Heart left ventricle (tissue), 16 donors: ENCODE measurements at places on chromosomes 2 and 18.

GRCh38 chr2:1662606-1663180 lies 81.6 kb downstream of the PXDN start:
- no peak for DNase-seq

DNA sequence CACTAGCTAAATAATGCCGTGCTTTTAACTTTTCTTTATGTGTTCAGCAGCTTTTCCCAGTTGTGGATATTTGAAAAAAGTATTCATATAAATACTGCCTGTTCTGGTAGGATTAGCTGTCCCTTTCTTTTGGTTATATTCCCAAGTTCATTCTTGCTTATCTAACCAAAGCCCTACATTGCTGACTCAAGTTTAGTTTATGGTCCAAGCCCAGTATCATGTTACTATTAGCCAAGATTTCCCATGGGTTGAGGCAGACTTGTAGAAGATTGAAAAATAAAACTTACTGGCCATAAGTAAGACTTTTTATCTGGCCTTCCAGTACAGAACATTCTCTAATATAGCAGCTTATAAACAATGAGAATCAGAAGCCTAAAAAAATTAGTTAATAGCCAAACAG lies 49.7 kb upstream of the NFE2L2 start:
- DNase-seq: no peak

GRCh38 chr18:62366992-62367391 lies 41.9 kb downstream of the TNFRSF11A start:
- DNase-seq: no peak

DNA sequence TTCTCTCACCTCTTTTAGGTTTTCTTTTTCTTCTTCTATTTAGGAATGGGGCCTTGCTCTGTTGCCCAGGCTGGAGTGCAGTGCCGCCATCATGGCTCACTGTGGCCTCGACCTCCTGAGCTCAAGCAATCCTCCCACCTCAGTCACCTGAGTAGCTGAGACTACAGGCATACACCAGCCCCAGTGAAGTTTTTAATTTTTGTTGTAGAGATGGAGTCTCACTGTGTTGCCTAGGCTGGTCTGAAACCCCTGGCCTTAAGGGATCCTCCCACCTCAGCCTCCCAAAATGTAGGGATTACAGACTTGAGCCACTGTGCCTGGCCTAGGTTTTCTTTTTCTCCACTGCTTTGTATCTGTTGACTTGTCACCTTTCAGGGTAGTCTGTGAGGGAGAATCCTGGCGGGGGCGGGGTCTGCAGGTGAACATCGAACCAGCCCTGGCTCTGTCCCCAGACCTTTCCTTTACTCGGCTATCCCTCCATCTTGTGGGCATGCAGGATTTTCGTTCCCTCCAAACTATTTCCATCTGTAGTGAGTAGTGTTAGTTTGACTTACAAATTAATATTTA lies 21.7 kb downstream of the NCK2 start:
- DNase-seq: no peak

- DNase-seq: no peak
Measured at GRCh38 chr2:128439031-128439790, 120.5 kb upstream of the HS6ST1 start.

DNA sequence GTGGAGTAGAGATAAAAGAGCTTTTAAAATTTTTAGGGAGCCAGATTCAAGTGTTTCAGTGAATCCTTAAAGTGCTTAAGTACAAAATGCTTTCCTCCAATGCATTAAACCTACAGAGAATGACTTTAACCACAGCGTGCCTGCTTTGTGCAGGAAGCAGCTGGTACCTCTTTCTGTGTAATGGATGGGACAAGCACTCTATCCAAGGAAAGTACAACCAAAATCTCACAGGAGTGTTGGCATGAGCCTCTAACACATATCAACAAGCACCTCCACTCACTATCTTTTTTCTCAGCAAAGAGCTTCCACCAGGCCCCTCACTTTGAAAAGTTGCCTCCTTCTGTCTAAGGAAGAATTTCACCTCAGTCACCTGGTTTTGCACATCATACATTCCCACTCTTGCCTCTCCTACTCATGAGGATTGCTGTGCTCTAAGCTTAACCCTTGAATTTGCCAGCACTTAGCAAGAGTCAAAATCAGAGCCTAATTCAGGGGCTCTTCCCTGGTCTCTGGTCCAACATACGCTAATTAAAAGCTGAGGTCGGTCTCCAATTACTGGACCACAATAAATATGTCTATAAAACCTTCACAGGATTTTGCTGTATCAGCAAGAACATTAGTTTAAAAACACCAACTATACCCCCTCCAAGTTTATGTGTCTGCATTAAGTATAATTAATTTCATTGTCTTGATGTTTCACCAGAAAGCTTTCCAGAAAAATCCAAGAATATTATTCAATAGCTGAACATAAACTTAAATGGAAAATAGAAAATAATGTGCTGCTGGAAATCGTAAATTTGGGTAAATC lies 68.9 kb downstream of the ZNF521 start:
- no peak for DNase-seq

DNA sequence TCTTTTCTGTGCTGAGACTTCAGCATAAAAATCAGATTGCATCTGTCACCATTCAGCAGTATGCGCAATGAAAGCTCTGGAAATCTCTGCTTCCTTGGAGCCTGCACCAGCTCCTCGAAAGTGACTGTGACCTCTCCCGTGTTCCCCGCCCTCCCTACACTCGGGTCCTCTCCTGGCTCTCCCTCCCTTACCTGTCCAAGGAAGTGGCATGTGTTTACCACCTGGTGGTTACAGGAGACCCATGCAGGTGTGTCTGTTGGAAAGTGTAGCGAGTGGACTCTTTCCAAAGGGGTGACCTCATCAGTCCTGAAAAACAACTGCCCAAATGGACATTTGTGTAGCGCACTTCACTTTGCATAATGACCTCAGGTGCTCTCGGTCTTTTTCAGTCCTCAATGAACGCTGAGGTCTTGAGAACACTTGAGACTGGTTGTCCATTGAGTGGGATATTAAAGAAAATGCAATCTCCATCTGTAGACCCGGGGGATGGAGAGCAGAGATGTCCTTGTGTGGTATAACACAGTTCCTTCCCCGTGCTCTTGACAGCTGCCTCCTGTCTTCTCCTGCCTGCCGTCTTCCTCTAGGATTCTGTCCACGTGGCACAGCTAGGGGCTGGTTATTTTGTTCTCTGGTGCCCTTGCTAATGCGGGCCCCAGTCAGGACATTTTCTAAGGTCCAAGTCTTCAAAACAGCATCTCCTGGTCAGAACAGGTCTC lies 133.2 kb downstream of the ACKR3 start:
- no peak for DNase-seq

- DNase-seq: no peak
Measured at GRCh38 chr2:149534674-149535073, 52.9 kb downstream of the MMADHC start.
